GM12892 (cell line): ENCODE measurements at places on chromosomes 12 and 14.

DNA sequence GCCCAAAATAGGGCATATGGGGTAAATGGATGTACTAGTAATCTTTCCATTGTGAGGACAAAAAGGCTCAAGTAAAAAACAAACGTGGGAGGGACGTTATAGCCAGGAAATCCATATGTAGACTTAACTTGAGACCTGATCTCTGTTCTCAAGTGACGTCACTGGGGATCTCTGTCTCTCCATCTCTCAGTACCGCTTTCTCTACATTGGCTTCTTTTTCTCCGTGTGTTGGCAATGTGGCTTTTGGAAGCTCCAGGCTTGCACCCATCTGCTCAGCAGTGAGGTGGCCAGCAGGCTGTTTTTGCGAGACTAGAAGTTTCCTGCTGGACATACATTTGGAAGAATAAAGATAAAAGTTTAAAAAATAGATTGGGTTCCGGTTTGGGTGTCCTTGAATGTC lies 66.0 kb upstream of the NRXN3 start:
- DNase-seq, result no peak

GRCh38 chr12:9760699-9761418 lies at the start of gene CD69:
TSS of gene CD69 (minus strand) at chr12:9760901. CDS start at chr12:9760820, 81 bp downstream.
- DNase-seq, result no peak

DNA sequence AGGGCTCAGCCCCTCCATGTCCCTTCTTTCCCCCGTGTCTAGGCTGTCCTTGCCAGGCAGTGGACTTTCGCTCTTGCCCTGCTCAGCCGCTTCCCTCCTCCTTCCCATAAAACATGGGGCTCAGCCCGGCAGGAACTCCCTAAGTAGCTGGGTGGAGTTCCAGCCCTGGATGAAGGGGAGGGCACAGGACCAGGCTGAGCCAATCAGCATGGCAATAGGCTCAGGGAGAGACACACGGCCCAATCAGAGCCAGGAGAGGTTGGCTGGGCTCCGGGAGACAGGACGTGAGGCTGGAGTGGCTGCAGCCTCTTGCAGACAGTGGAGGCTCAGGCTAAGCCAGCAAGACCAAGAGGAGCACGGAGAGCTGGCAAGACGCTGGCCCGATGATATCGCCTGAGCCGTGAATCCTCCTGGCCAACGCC lies 54.3 kb downstream of the GALNT9 start:
- DNase-seq, result no peak

- no peak for DNase-seq
Observed at GRCh38 chr12:4201333-4202100, 72.0 kb upstream of the CCND2 start.

GRCh38 chr12:133203344-133204263 lies 22.3 kb downstream of the ZNF268 start:
- DNase-seq, result no peak

DNA sequence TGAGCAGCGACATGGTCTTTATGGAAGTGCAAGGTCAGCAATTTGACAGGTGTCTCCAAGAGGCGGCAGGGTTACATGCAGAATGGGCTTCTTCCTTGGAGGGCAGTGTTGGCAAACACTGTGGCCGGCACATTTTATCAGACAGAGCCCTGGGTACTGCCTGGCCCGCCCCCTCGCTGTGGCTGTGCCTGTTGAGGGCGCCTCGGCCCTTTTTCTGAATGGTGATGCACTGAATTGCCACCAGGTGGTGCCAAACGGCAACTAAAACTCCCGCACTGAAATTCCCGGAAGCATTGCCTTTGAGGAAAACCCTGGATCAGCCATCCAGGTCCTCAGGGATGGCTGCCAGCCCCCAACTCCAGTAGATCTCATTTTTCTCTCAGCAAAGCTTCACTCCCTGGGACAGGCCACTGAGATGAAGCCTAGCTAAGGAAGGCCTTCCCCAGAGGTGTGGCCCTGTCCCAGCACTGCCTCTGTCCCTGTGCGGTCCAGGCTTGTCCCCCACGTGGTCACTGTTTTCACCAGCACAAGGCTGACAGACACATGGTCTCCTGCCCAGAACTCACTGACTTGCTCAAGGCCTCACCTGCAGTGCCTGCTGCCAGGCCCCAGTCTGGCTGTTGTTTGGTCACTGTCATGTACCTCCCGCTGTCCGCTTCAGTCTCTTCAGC lies 73.6 kb downstream of the TESC start:
- peak; percentile 57 for DNase-seq

- DNase-seq, result no peak
Observed at GRCh38 chr12:64083285-64084210, 138.5 kb downstream of the KICS2 start.

DNA sequence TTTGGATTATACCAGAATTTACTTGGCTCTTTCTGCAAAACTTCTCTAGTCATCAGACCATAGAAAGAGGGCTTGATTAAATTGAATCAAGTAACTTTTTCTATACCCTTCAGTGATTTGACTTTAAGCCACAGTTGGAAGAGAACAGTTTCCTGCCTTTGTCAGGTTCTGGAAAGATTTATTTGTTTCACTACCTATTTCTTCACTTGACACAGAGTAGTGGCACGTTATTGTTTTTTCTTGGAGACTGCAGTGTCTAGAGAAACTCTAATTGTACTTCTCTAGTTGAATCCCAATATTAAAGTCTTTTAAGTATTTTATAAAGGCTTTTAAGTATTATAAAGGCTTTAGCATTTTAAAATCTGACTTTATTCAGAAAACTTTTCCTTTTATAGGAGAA lies 138.1 kb downstream of the TMEM117 start:
- DNase-seq, result no peak

DNA sequence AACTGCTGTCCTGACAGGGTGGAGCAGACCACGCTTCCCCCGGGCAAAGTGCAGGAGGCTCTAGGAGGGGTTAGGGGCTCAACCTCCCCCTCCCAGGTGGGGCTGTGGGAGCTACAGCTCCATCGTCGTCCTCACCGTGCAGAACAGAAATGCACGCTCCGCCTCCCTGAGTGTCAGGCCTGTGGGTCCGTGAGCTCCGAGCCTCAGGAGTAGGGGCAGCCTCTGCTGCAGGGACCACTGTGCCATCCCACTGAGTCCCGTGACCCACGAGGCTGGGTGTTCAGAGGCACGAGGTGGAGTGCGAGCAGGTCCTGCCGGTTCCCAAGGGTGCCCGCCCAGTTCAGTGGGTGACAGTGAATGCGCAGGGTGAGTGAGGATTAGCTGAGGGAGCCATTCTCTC lies 48.6 kb downstream of the CACNA1C start:
- DNase-seq, result no peak

GRCh38 chr14:101179691-101180211 lies 276.2 kb upstream of the RTL1 start:
- no peak for DNase-seq

DNA sequence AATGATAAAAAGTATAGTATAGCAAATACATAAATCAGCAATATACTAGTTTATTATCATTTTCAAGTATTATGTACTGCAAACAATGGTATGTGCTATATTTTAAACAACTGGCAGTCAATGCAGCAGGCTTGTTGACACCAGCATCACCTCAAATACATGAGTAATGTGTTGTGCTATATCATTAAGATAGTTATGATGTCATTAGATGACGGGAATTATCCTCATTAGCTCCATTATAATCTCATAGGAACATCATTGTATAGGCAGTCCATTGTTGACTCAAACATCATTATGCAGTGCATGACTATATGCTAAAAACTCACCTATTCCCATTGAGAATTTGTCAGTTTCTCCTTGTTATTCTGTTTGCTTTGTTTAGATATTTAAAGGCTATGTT lies 85.4 kb downstream of the PRKD1 start:
- DNase-seq, result no peak

DNA sequence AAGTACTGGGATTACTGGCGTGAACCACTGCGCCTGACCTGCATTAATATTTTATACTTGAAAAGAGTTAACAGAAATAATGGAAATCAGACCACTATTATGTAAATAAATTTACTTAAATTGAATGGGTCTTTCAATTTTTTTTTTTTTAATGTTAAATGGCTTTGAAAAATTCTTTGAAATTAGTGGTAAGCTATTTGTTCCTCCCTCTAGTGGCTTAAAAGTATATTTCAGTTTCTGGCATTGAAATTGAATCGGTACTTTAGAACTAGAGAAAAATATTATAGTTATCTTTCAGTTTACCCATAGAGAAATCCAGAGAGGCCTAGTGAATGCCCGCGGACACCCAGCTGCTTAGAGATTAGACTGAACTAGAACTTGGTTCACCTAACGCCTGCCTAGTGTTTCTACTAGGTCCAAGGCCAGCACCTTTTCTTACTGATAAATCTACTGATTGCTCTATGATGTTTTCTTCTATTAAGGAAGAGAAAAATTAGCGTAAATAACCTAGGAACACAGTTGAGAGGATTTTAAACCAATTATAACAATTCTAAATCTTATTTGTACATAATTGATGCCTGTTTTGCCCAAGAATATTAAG lies 106.5 kb downstream of the EML1 start:
- DNase-seq, result no peak

GRCh38 chr14:53306911-53307310 lies 153.8 kb upstream of the DDHD1 start:
- DNase-seq, result no peak

DNA sequence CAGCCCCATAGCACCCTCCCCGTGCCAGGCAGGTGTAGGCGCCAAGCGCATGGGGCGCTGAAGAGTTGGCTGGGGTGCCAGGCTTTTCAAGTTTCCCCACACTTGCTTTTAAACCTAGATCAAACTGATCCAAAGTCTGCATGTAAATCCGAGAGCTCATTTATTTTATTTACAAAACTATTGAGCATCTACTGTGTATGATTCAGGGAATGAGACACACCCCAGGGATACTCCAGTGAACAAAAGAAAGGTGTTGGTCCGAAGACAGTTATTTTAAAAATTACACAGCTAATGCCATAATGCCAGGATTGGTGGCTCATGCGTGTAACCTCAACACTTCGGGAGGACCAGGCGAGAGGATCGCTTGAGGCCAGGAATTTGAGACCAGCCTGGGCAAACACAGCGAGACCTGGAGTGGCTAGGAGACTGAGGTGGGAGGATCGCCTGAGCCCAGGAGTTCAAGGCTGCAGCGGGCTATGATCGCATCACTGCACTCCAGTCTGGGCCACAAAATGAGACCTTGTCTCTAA lies 780 bp upstream of the SLC41A2 start:
- DNase-seq, result no peak

DNA sequence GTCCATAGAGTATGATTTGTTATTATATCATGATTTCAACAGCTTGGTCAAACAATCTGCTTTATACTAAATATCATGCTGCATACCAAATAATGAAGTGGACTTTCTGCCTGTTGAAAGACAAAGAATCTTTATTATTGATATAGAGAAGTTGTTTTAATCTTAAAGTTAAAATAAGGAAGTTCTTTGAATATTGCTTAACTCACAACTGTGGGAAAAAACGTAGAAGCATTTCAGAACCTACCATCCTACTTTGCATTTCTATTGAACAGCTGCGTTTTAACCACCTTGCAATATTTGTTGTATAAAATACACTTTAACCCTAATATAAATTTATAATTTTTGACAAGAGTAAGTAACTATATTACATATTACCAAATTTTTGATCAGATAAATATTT lies 22.9 kb upstream of the ARL1 start:
- DNase-seq, result no peak
